ENCODE measurements at places on chromosomes 5 and 9.
A peak's percentile ranks its signal among the peaks of the same experiment; 100 is the strongest.

GRCh38 chr9:129676975-129677374, 11.5 kb downstream of the PRRX2 start:
- DNase-seq, result no peak

DNA sequence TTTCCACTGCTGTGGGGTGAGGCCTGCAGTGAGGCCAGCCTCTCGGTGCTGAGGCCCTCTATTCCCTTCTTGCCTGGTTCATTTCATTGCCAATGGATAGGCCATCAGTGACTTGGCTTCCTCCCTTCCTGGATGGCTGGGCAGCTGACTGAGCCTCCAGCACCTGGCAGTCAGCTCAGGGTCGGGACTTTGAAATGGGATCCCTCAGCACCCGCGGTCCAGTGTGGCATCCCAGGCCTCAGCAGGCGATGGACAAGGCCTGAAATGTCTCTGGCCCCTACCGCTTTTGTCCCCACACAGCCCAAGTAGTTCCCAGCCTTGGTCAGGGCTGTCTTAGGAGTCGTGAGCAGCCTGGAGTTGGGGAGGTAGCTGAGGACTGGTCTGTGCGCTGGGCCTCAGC, 17.2 kb downstream of the NDST1 start:
- DNase-seq, result no peak

GRCh38 chr5:14276380-14276779, 133.2 kb downstream of the TRIO start:
- no peak for DNase-seq

GRCh38 chr9:108041551-108041950, 552.0 kb upstream of the KLF4 start:
- no peak for DNase-seq

- DNase-seq, result no peak
These were observed 7.7 kb upstream of the TMEFF1 start for GRCh38 chr9:100465274-100465673.

GRCh38 chr5:39599721-39600431, 175.1 kb upstream of the DAB2 start:
- DNase-seq, result peak; percentile 44

DNA sequence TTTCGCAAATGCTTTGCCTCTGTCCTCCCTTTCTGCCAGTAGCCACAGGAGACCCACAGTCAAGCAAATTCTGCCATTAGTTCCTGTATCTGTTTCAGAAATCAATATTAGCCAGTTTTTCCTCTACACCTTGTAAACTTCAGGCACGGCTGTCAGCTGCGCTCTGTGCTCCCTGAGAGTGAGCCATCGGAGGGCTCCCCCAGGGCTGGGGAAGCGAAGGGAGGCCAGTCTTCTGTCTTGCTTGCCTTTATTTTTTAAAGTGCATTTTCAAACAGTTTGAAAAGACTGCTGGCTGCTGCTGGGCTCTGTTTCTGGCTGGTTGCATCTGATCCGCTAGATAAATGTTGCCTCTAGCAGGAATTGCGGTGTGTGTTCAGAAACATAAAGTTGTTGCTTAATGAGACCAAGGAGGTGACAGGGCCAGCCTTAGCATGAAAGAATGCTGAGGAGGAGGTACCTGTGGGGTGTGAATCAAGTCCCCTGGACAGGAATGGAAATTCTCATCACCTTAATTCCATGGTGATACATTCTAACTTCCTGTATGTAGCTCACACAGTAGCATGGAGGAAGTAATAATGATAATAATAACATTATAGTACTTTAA, 421.7 kb upstream of the KIF2A start:
- no peak for DNase-seq

DNA sequence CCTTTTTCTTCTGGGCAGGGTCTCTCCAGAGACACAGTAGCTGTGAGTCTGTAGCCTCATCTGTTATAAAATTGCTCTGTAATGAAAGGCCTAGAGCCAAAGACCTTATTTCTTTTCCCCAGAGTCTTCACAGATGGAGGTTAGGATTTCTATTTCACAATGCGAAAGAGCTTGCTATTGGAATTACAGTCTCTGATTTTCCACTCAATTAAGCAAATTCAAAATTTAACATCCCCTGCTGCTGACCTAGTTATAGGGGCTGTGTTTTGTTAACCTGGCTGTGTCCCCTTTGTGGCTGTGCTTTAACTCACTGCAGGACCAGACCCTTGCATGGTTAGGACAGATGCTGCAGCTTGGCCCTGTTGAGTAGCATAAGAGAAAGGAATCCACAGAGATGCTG, 190.3 kb upstream of the NMUR2 start:
- no peak for DNase-seq

- DNase-seq, result no peak
These were observed 340.9 kb downstream of the EFNA5 start for GRCh38 chr5:107329850-107330249.

GRCh38 chr5:133147411-133147810, 95.6 kb downstream of the HSPA4 start:
- no peak for DNase-seq

DNA sequence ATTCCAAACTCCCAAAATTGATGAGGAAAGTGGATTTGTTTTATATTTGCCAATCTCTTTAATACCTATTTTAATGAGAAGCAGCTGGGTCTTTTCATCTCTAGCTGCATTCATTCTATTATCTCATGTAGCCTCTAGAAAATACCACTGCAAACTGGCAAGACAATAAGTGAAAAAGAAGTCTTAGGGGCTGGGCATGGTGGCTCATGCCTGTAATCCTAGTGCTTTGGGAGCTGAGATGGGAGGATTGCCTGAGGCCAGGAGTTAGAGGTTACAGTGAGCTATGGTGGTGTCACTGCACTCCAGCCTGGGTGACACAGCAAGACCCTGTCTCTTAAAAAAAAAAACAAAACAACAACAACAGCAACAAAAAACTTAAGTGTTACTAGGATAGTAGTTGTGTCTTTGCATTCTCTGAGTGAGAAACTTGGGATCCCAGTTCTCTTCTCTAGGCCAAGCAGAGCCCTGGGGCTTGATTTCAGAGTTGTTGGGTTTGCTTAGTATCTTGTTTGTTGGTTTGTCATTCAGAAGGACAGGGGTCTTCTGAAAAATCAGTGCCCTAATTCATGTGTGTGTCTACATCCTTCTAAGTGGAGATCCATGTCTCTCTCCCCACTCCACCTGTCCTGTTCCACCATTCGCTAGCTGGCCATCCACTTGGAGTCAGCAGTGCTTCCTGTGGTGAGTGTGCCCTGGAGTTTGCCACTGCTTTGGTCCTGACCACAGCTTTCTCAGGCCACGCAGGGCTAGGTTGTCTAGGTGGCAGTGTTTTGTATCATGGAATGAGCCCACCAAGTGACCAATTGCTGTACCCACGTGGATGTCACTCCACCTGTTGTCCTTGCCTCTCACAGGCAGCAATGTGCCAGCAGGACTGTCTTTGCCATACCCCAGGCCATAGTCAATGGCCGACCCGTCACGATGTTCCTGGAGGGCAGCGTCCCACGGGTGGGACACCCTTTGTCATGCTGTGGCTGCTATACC, 19.5 kb downstream of the MARCHF6 start:
- no peak for DNase-seq

GRCh38 chr5:83899326-83899970, 178.8 kb upstream of the HAPLN1 start:
- no peak for DNase-seq

- DNase-seq, result no peak
These were observed 37.8 kb downstream of the SLC38A9 start for GRCh38 chr5:55674340-55674739.

DNA sequence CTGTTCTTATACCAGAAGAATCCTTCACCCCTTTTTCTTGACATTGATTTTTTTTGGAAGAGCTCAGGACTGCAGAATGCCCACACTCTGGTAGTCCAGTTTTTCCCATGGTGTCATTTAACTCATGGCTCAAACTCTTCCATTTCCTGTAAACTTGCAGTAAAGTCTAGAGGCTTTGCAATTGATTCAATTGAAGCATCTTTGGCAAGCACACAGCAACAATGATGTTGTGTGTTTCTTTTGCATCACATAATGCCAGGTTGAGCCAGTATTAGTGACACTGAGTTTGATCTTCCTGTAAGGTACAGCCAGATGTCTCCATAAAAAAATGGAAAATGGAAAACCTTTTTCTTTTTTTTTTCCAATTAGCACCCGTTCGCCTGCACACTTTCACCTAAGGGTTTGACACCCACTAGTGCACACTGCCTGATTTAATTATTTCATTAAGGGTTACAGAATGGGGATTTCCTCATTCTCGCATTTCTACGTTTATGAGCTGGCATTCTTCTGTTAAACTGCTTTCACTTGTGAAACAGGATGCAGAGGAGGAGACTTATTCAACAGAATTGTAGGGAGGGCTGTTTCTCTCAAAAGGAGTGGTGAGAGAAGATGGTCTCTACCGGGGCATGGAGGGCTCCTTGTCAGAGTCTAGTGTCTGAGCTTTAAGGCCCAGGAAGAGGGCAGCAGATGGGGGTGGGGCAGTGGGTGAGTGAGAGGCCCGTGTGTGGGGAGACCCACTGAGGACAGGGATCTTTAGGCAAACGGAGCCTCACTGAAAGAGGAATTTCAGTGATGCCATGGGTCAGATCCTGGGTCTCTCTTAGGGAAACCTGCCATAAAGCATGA, 2.2 kb upstream of the S1PR3 start:
- DNase-seq, result peak; percentile 45

GRCh38 chr5:77420940-77421339, 71.2 kb downstream of the WDR41 start:
- DNase-seq, result no peak

DNA sequence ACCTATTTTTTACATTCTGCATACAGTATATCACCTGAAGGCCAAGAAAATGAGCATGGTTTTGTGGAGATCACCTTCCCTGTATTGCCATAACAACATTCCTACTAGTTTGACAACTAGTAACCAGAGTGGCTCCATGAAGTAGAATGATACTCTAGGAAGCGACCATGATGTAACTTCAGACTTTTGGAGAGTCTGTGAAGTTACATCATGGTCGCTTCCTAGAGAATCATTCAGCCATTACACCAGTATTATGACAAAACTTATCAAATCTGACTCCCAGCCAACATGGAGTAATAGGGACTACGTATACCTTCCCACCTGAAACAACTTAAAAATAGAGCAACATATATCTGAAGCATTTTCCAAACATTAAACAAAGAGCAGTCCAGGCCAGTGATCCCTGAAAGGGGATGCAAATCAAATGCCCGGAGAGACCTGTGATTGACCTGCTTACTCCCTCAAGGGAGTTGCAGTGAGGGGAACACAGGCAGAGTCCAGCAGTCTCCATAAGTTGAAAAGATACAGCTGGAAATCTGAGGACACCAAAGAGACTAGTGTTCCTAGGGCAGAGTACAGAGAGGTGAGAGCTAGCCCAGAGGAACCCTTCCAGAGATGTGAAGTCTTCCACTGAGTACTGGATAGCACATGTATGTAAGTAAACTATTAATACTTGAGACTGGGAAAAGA, 7.8 kb downstream of the ECM2 start:
- DNase-seq, result no peak

GRCh38 chr9:69617006-69617405, 55.2 kb downstream of the APBA1 start:
- DNase-seq, result no peak

DNA sequence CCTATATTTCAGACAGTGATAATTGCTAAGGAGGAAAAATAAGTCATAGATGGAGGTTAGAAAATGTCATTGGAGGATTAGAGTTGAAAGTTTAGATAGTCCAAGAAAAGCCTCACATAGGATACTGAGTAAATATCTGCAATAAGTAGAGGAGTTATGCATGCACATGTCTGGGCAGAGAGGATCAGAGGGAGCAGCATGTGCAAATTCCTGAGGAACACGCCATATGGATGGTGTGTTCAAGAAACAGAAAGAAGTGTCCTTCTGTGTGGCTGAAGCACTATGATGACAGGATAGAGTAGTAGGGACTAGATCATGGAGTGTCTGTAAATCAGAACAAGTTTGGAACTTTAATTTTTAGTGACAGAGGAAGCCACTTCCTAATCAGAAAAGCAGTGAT, 52.2 kb downstream of the SGCD start:
- DNase-seq, result no peak

DNA sequence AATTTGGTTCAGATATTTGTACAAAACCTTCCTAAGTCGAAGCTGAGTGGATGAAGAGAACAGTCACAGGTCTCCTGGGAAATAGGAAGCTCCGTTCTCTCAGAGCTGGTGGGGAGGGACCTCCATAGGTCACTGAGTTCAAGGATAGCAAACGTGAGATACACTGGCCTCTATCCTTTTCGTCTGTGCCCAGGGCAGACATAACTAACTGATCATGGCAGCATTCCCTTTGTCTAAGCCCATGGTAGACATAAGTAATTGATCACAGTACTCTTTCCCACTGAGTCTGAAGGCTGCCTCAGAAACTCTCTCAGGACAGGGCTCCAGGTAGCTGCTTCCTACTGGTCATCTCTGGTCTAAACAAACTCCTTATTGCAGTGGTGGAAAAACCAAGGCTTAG, 12.3 kb upstream of the CORO2A start:
- DNase-seq, result no peak

DNA sequence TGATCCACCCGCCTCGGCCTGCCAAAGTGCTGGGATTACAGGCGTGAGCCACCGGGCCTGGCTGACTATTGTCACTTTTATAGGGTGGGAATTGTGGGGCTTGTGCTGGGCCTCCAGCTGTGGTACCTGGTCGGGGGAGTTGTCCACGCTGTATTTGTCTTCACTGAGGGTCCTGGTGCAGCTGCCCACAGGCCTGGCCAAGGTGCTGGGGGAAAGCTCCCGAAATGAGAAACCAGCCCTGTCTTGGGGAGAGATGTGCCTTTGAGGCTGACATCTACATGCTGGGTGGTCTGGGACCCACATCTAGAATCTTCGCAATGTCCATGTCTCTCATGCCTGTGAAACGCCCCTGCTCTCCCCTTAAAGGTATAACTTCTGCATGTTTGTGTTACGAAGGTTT, 2.6 kb downstream of the EXOC3 start:
- DNase-seq, result no peak

DNA sequence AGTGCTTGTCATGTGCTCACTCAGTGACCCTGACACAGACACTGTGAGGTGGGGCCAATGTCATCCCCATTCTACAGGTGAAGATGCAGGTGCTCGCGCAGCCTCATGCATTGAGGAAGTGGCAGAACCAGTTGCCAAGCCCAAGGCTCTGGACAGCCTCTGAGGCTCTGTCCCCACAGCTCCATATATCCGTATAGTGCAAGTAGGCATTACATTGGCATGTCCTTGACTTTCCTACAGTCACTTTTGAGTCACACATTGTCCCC, 58.8 kb upstream of the ANGPTL2 start:
- DNase-seq, result no peak

GRCh38 chr5:151758141-151758429, 346 bp downstream of the ATOX1 start:
- DNase-seq, result no peak

- no peak for DNase-seq
These were observed 1.0 kb upstream of the MINAR2 start for GRCh38 chr5:129746876-129747275.
